Nucleus accumbens (tissue), 56 donors: ENCODE measurements at places on chromosomes 1 and 21.

GRCh38 chr1:12499539-12500240, 118.3 kb downstream of the DHRS3 start:
- DNase-seq: no peak

GRCh38 chr1:217138173-217138765, 415.0 kb upstream of the ESRRG start:
- DNase-seq: no peak

DNA sequence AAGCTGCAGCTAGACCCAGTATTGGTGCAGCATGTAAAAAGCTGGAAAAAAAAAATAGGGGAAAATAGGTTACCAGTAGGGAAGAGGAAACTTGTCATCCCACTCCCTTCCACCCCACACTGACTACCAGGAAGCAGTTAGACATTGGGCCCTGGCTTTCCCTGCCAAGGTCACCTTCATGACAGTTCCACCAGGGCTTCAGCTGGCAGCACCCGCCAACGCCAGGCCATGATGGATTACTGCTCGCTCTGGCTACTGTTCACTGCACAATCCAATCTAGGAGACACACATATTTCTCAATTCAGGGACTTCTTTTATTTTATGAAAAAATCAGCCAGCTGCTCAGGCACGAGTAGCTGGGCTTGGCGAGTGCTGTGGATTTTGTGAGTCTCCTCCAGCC, 127.7 kb downstream of the DMRTA2 start:
- no peak for DNase-seq

DNA sequence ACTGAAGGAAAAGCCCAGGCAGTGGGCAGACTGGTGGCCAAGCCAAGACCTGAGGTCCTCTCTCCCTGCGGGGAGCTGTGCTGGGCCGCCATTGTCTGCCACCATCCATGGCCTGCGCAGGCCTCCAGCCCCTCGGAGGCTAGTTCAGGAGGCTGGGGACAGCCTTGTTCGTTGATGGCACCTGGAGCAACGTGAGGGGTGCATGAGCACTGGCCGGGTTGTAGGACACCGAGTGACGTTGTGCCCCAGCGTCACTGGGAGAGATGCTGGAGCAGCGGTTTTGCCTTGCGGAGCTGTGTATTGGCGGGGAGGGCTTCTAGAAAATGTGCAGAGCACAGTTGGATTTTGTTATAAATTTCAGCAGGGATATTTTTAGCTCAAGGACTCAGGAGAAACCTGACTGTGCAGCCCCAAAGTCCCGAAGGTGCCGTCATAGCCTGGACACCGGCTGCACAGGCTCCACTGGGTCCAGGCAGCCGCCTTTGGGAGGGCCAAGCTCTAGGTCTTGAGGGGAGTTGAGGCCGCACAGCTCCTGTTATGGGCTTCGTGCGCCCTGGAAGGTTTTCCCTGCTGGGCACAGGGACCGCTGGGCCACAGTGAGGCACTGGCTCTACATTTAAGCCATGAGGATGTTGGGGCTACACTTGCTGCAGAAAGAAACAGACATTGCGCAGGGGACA, 48.2 kb upstream of the ADARB1 start:
- DNase-seq: no peak

- no peak for DNase-seq
Observed at GRCh38 chr1:150780510-150780909, 14.9 kb upstream of the CTSS start.

DNA sequence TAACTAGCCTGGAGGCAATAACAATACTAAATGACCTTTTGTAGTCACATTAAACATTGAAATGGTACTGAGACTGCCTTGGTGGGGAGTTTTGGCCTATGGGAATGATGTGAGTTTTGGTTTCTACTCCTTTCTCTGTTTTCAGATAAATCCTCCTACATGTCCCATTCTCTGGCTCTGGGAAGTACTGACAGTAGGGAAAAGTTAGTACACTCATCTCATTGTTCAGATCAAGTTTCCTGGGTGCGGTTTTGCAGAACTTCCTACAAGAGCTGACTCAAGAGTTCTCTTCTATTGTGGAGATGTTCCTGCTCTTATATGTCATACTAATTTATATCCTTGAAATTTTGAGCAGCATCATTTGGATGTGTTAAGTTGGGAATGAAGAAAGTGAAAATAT, 74.2 kb upstream of the MACF1 start:
- DNase-seq: peak; percentile 65

- DNase-seq: peak; percentile 52
Observed at GRCh38 chr1:17439250-17440073, at the start of gene RCC2. RCC2 (minus strand) TSS chr1:17439677; CDS start chr1:17438514, 1,163 bp downstream.

GRCh38 chr1:225772848-225773247, 4.8 kb upstream of the SRP9 start:
- DNase-seq: no peak

DNA sequence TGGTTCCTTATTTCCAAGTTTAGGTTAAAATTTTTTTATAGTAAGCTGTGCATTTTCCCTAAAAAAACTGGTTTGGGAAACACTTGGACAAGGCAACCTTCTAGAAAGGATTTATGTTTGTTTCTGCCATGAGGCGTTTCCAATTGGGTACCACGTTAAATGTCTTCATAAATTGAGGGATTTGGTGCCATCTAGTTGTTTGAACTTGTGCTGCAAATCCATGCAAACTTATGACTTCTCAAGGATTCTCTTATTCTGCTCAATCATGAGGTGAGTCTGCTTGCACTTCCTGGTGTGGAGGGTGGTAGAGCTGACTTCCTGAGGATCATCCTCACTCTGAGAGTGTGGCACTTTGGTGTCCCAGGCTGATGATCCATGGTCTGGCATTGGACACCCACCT, 123.3 kb downstream of the PCNX2 start:
- DNase-seq: no peak

- DNase-seq: no peak
Observed at GRCh38 chr1:58780836-58781452, 2.9 kb downstream of the JUN start.

GRCh38 chr1:38265293-38266196, 219.0 kb upstream of the POU3F1 start:
- DNase-seq: no peak

GRCh38 chr1:30900931-30901560, 7.5 kb downstream of the SDC3 start:
- DNase-seq: no peak

DNA sequence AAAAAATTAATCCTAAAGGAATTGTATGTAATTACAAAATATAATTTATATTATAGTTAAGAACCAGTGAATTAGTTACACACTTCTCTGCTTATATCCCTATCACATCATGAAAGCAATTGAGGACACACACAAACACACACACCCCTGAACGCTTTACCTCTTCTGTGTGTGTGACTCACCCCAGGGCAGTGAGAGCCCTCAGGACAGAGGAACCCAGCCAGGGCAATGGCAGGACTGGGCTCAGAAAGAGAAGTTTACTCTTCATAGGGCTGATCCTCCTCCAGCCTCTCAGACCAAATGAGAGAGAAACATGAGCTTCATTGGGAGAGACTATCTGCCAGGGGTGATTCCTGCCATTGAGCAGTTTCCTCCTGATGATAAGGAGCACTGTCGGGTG, 38.1 kb downstream of the SLC44A3 start:
- DNase-seq: no peak

GRCh38 chr1:200959411-200959921, 64.0 kb downstream of the KIF21B start:
- DNase-seq: no peak

GRCh38 chr1:112818990-112819689, 104.0 kb upstream of the PPM1J start:
- no peak for DNase-seq

- no peak for DNase-seq
Observed at GRCh38 chr1:228478912-228479711, 8.1 kb upstream of the RNF187 start.

GRCh38 chr1:156640842-156641706, 843 bp upstream of the BCAN start:
- DNase-seq: peak; percentile 81

- DNase-seq: no peak
Observed at GRCh38 chr1:36458910-36459309, 5.3 kb downstream of the MRPS15 start.

GRCh38 chr1:89873770-89874169, 52.9 kb downstream of the LRRC8D start:
- no peak for DNase-seq

- DNase-seq: no peak
Observed at GRCh38 chr1:94284476-94284875, 47.1 kb upstream of the ARHGAP29 start.

GRCh38 chr1:30823627-30823968, 66.0 kb upstream of the LAPTM5 start:
- DNase-seq: no peak

- DNase-seq: no peak
Observed at GRCh38 chr1:150820730-150821512, 12.9 kb upstream of the CTSK start.

- no peak for DNase-seq
Observed at GRCh38 chr1:44810101-44810761, 1.9 kb downstream of the BTBD19 start.

GRCh38 chr1:221200464-221200863, 321.2 kb downstream of the HLX start:
- DNase-seq: no peak

- DNase-seq: no peak
Observed at GRCh38 chr1:222283147-222283768, 264.6 kb downstream of the HHIPL2 start.

GRCh38 chr21:31446226-31446855, 102.3 kb upstream of the TIAM1 start:
- no peak for DNase-seq

DNA sequence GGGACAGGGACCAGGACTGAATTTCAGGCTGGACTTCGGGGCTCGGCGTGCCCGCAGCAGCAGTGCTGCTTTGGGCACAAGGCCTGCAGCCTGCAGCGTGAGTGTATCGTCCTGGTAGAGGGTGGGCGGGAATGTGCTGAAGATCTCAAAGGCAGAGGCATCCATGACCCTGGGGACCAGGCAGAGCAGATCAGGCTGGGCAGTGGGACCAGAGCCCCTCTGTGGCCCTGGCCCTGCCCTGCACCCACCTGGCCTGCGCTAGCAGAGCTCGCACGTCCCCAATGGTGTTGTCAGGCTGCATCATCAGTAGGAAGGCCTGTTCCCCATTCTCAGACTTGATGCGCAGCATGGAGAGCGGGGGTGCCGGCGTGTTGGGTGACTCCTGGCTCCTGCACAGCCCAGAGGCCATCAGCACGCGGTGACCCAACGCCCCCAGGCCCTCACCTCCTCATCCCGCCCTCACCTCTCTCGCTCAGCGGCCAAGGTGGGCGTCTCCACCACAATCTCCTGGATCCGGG, 2.6 kb downstream of the SH3BGRL3 start:
- no peak for DNase-seq

- no peak for DNase-seq
Observed at GRCh38 chr1:58905126-58905490, 121.3 kb upstream of the JUN start.

- DNase-seq: no peak
Observed at GRCh38 chr1:217856342-217857034, 225.3 kb downstream of the SPATA17 start.

GRCh38 chr1:41844255-41844654, 74.5 kb downstream of the HIVEP3 start:
- no peak for DNase-seq

DNA sequence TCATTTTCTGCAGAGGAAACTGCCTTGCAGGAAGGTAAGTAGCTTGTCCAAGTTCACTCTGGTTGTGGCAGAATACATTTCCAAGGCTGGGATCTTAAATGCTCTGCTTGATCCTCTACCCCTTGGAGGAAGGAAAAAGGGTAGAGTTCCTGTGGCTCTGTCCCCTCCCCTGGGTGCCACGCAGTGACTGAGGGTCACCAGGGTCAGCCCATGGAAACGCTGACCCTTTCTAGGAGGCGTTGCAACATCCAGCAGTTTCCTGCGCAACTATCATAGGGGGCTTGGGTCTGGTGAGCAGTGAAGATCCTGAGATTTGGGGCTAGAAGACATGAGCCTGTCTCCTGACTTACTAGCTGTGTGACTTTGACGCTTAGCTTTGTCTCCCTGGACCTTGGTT, 29.4 kb upstream of the EPS8L3 start:
- DNase-seq: no peak

DNA sequence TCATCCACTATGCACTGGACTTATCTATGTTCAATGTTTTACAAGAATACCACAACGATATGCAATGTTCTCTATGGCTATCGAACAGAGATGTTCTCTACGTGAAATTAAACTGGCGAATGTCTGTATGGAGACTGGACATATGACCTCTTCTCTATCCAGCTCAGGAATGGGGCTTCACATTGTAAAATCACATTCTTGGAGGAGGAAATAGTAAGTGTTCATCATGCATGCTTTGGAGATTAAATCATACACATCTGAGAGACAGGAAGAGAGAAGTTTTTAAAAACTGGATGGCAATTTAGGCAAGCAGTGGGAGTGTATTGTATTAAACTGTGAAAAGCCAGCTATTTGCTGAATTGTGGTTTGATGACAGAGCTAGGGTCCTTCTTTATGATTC, 47.9 kb upstream of the RGL1 start:
- no peak for DNase-seq

- DNase-seq: no peak
Observed at GRCh38 chr1:221723018-221723847, 18.7 kb downstream of the DUSP10 start.

- no peak for DNase-seq
Observed at GRCh38 chr1:225508538-225509375, 80.9 kb upstream of the LBR start.

DNA sequence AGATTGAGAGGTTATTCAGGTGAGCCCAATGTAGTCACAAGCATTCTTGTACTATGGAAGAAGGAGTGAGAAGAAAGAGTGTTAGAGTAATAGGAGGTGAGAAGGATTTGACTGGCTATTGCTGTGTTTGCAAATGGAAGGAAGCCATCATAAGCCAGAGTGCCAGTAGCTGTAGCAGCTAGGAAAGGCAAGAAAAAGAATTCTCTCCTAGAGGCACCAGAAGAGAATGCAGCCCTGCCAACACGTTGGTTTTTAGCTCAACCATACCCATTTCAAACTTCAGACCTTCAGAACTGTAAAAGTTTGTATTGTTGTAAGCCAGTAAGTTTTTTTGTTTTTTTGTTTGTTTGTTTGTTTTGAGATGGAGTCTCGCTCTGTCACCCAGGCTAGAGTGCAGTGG, 8.9 kb upstream of the IL12RB2 start:
- DNase-seq: no peak

GRCh38 chr21:41168391-41169257, 664 bp downstream of the BACE2 start:
- DNase-seq: no peak

- DNase-seq: no peak
Observed at GRCh38 chr21:35227786-35228185, 178.7 kb upstream of the RUNX1 start.

- no peak for DNase-seq
Observed at GRCh38 chr1:235951661-235952060, 85.0 kb upstream of the LYST start.

- DNase-seq: no peak
Observed at GRCh38 chr21:37220433-37220980, 46.6 kb downstream of the VPS26C start.
